Activated CD4-positive, alpha-beta memory T cell treated with anti-CD3 and anti-CD28 coated beads, Interleukin-2, amount 10 ng/mL, durations not matched to agents 7 days and 5 days (primary cell): ENCODE measurements at places on chromosomes 3 and 15. TPM values are rescaled to one million over a fixed set of nuclear protein-coding genes. Genes with fewer than 3 reads are reported as not detected.

GRCh38 chr3:111585217-111585616 is 9.9 kb downstream of the ZBED2 start:
- no peak for DNase-seq

GRCh38 chr15:92930054-92930621 is 30.0 kb downstream of the CHD2 start:
- no peak for DNase-seq

The ACKR2 gene
- 2.3 TPM for total RNA-seq

DNA sequence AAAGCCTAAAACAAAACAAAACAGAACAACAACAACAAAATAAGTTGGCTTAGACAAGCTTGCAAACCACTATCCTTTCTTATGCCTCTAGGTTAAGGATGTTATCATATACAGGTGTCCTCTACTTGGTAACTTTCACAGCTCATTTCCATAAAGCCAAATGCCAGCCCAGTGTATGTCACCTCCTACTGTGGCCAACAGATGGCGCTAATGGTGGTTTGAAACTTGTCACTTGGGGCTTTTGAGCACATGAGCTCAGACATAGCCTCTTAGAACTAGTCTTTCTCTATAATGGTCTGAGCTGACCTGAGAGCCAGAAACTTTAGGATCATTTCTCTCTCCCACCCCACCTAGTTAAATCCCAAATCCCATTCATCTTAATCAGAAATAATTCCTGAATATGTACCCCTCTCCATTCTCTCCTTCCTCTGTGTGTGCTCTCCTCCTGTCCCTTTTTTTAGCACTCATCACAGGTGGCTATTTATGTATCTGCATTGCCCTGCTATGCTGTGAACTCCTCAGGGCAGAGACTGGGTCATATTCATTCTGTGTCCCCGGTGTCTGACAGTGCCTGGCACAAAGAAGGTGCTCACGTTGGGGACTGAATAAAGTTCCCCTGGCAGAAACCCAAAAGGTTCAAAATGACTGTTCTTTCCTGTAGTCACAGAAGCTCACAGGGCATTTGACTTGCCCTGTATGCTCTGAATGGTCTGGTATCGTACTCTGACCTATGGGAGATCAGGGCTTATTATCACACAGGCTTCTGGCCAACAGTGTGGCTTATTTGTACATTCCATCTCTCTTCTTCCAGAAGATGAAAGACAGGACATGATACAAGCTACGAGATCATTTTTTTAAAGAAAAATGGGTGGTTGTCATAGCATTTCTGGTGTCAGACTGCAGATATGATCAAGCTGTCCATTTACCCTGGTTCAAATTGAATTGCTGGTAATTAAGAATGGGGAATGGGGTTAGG is 319.3 kb upstream of the AZI2 start:
- DNase-seq: peak; percentile 52

GRCh38 chr3:128572644-128573105 is 77.9 kb downstream of the RPN1 start:
- DNase-seq: peak; percentile 31
